ENCODE measurements at places on chromosomes 3 and 15.

DNA sequence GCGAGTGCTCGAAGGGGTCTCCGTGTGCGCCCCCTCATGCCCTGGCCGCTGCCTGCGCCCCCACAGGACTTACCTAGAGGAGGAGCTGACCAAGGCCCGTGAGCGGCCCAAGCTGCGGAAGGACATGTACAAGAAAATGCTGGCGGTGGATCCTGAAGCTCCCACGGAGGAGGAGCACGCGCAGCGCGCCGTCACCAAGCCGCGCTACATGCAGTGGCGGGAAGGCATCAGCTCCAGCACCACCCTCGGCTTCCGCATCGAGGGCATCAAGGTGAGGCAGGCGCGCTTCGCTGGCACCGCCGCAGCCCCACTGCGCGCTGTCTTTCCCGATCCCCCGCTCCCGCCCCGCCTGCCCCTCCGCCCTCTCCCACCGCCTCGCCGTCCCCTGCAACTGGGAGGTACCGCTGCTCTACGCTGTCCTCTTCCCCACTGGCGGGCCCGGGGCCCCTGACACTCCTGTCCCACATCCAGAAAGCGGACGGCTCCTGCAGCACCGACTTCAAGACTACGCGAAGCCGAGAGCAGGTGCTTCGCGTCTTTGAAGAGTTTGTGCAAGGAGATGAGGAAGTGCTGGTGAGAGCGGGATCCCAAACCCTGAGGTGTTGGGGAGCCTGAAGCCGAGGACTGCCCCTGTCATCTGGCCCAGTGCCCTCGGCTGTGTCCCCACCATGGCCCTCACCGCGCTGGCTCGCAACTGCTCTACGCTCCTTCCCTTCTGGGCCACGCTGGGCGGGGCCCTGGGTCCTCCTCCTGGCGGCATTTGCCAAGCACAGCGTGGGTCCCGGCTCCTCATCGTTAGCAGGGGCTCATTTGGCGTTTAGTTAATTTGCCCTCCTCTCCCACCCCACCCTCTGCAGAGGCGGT is 8.5 kb downstream of the ITPKA start:
- peak; percentile 59 for DNase-seq

GRCh38 chr3:38345879-38346586 is 552 bp upstream of the XYLB start:
- no peak for DNase-seq

GRCh38 chr3:53489787-53490458 is 4.5 kb upstream of the CACNA1D start:
- no peak for DNase-seq

GRCh38 chr3:28326458-28326926 is 22.0 kb upstream of the ZCWPW2 start:
- DNase-seq: peak; percentile 36

DNA sequence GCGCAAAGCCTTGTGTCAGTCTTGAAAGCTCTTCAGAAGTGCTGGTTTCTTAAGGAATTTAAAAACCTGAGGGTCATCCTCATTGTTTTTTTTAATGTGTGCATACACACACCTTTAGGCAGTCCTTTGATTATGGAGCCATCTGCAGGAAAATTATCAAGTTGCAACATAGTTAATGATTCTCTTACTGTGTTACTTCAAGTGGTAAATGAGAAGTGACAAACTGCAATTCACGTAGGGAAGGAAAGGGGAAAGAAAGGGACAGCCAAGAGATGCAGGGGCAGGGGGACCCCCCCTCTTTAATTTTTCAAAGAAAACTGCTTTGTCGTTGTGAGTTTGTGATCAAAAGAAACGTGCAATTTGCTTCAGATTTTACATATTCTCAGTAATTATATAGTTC is 162.4 kb upstream of the CGNL1 start:
- peak; percentile 95 for DNase-seq

- DNase-seq: no peak
These were observed 10.0 kb downstream of the DUOX1 start for GRCh38 chr15:45139770-45140169.

GRCh38 chr15:57578288-57578900 is 13.3 kb upstream of the MYZAP start:
- DNase-seq: no peak

DNA sequence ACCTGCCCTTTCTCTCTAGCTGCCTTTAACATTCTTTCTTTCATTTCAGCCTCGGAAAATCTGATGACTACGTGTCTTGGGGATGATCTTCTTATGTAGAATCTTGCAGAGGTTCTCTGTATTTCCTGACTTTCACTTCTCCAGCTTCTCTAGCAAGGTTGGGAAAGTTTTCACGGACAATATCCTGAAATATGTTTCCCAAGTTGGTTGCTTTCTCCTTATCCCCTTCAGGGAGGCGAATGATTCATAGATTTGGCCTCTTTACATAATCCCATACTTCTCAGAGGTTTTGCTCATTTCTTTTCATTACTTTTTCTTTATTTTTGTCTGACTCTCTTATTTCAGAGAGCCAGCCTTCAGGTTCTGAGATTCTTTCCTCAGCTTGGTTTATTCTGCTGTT is 62.1 kb upstream of the CCDC54 start:
- DNase-seq: no peak

DNA sequence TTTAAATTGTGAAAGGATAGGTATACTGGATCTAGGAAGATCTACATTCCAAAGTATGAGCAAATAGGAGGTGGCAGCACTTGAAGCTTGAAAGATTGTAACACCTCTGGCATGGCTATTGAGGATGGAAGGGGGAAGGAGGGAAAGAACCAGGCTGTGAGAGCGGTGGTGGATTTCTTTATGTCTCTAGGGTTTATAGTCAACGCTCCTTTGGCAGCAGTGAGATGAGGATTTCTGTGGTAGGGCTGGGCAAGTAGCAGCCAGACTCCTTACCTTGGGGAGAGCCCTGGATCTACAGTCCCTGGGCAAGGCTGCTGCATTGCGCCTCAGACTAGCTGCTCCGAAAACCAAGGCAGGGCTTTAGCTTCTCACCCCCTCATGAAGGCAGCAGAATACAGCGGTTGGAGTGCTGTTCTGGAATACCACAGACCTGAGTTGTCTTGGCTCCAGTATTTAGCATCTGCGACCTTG is 53.2 kb downstream of the MEF2A start:
- DNase-seq: peak; percentile 20

DNA sequence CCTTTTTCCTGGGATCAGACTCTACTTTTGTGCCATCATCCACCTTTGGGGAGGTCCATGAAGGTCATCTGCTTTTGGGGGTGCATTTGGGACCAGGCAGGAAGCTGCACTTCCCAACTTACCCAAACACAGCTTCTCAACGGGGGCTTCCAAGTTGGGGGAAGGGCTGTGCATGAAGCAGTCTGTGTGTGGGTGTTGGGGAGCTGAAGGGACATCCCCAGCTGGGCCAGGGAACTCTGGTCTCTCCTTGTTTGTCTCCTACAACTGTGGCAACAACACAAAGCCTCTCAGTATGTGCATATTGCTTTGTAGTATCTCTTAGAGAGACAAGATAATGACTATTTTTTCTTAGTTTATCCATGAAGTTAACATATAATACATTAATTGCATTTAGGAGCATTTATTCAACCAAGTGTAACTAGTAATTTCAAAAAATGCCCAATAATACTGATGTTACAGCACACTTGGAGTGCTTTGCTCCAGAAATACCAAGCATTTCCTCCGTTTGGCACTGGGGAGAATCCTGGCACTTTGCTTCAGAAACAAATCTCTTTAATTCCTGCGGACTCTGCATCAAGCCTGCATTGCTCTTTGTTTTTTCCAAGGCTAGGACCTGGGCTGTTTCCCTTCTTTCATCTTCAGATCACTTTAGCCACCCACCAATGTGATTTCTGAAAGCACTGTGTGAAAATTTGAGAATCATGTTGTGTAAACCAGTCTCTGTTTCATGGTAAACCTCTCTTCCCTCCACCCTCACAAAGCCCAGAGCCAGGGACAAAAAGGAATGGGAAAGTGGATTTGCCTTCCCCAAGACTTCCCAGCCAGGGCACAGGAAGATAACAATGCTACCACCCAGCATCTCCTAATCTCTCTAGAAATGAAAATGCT is 126.2 kb upstream of the PFN2 start:
- no peak for DNase-seq

GRCh38 chr3:133540896-133541674 is 32.4 kb upstream of the CDV3 start:
- DNase-seq: no peak

DNA sequence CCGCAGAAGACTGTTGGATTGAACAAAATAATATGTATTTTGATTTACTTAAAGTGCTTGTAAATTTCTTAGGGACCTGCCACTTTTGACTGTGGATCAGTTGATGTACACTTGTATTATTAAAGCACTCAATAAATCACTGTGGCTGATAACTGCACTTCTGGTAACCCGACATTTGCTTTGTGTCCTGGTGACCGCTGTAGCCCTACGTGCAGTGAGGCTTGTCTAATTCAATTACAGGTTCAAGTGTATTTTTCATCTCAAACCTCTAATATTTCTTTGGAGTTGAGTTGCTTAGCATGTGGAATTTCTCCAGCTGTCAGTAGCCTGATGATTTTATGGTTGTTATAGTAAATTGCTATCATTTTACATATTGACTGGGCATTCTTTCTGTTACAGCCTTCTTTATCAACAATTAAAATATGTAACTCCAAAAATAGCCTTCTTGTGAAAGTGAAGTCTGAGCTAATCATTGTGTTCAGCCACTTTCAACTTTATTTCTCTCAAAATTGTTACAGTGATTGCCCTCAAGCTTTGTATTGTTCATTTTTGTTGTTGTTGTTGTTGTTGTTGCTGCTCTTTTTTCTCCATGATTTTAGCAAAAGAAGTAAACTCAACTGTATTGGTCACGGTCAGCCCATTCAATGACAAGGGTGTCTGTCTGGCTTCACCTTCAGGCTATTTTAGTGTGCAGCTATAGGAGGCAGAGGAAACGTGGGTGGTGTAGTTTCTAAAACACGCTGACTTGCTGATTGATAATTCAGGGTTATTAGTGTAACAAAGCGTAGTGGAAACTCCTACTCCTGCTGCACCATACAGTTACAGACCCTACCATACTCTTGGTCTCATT is 215.1 kb upstream of the UBE2E1 start:
- peak; percentile 84 for DNase-seq

DNA sequence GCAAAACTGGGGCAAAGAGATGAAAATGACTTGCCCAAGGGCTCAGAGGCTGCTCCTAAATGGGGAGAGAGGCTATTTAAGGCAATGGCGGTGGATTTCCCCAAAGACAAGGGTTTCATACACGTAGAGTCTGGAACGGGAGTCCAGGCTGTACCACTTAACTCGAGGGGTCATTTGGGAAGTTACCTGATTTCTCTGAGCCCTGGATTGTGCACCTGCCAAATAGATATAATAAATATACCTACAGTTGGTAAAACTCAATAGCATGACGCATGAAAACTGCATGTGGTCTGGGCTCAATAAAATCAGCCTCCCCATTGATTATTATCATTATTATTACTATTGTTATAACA is 1.3 kb upstream of the ITPR1 start:
- no peak for DNase-seq

DNA sequence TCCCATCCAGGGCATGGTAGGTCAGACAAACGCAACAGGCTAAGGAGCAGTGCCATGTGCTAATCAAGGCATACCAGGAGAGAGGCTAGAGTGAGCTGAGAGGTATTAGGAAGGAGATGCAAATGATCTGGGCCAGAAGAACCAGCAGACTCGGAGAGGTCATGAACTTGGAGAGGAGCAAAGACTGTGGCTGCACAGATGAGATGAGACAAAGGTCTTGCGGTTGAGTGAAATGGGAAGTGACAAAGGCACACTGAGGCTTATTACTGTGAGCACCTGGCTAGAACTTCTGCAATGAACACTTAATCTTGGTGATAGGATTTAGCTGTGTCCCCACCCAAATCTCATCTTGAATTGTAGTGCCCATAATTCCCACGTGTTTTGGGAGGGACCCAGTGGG is 380.2 kb downstream of the ULK4 start:
- no peak for DNase-seq

- DNase-seq: no peak
These were observed 368.7 kb upstream of the ARHGEF26 start for GRCh38 chr3:153752405-153753027.

GRCh38 chr3:33883538-33883950 is 85.1 kb downstream of the PDCD6IP start:
- peak; percentile 88 for DNase-seq

GRCh38 chr3:143314251-143315093 is 194.9 kb downstream of the CHST2 start:
- peak; percentile 73 for DNase-seq

- DNase-seq: no peak
These were observed 1134.6 kb downstream of the SI start for GRCh38 chr3:163943664-163944063.

- peak; percentile 35 for DNase-seq
These were observed 93.2 kb upstream of the RNF7 start for GRCh38 chr3:141644931-141645330.

DNA sequence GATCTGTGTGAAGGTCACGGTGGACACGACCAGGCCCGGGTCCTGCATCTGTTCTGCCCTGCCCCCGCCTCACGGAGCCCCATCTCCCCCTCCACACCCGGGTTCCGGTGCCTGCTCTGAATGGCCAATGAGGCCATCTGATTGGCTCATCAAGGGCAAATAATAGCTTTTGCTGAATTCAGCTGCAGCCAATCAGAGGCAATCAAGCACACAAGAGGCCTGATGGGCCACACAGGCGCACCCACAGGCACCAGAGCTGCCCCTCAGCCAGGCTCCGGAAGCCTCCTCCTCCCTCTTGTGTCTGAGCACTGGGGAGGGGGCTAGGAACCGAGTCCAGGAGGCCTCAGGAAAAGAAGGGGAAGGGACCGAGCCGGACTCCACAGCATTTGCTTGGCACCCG is 49.5 kb downstream of the CACNA2D2 start:
- peak; percentile 33 for DNase-seq

DNA sequence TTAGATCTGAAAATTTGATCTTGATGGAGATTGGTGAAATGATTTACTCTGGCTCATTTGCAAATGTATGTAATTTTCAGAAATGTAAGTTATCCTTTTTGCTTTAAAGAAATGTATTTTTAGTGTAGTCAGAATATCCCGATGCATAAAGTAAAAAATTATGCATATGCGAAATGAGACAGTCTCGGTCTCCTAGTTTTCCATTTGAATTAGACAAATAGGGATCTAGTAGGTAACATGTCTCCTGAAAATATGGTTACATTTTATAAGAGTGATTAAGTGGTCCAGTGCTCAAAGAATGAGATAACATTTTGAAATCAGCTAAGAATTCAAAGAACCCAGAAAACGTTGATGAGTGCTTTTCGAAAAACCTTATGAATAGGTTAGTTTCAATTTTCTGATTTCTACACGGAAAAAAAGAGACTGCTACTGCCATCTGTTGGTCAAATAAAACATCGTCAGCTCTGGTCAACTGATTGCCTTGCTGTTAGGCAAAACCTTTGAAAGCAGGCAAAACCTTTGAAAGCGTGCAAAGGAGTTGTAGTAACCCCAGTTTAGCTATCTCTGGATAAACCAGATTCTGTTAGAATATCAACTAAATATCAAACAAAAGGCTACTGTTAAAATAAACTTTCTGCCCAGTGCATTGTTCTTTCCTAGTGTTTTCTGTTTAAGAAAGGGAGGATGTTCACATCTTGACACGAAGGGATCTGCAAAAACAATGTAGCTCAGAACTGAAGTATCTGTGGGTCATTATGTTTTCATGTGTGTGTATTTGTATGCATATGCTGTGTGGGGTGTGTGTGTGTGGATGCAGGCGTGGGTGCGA is 59.3 kb upstream of the CHMP2B start:
- DNase-seq: peak; percentile 85

GRCh38 chr3:445960-446359 is 249.4 kb downstream of the CHL1 start:
- DNase-seq: no peak

- peak; percentile 4 for DNase-seq
These were observed 33.8 kb downstream of the CCDC66 start for GRCh38 chr3:56590814-56591213.

Measured in eye (tissue), 1 donor.